ENCODE measurements at places on chromosomes 16 and 17. TPM values are rescaled to one million over a fixed set of nuclear protein-coding genes. Genes with fewer than 3 reads are reported as not detected.

Gene ANTKMT
- total RNA-seq: 23.5 TPM

- ATAC-seq: no peak
Measured at GRCh38 chr17:69012895-69013805, 47.6 kb downstream of the ABCA9 start.

DNA sequence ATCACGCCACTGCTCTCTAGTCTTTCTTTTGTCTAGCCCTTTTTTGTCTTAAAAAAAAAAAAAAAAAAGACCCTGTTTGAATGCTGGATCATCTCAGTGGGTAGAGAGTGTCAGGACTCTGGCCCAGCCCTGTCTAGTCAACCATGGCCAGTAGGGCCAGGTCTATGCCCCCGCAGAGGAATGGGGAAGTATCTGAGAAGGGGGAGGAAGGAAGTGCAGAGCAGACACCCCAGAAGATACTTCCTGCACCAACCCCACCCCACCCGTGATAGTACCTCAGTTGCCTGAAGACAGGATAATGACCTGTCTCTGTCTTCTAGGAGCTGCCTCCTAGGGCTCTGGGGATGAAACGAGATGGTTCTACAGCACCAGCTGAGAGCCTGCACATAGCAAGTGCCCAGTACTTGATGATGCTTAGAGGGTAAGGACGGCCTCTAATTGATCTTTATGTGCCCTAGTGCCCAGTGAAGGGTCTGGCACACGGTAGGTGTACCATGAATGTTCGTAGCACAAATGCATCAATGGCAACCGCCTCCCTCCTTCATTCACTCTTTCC is 55.4 kb downstream of the ABAT start:
- no peak for ATAC-seq

- ATAC-seq: no peak
Measured at GRCh38 chr17:28115046-28115445, 72.6 kb downstream of the NLK start.

- ATAC-seq: no peak
Measured at GRCh38 chr16:12122202-12122601, 145.7 kb downstream of the SNX29 start.

Measured in motor neuron (in vitro differentiated cells).